Activated CD8-positive, alpha-beta memory T cell treated with anti-CD3 and anti-CD28 coated beads, Interleukin-2, amount 10 ng/mL, durations not matched to agents 7 days and 5 days (primary cell): ENCODE measurements at places on chromosomes 12 and 14.
A peak's percentile ranks its signal among the peaks of the same experiment; 100 is the strongest.

- H3K4me1 ChIP-seq: peaks cover 36% of the 10 kb centered on the region
- H3K27me3 ChIP-seq: no peaks in the 10 kb centered on the region
- no peak overlapping the region for H3K27ac ChIP-seq
- DNase-seq: no peak
These were observed 2.7 kb upstream of the SIVA1 start for GRCh38 chr14:104750056-104750752.

- H3K27me3 ChIP-seq: no peaks in the 10 kb centered on the region
- no peak overlapping the region for H3K27ac ChIP-seq
- H3K4me1 ChIP-seq: no peaks in the 10 kb centered on the region
- no peak for DNase-seq
These were observed 9.5 kb downstream of the HSD17B6 start for GRCh38 chr12:56772625-56773024.

- H3K4me3 ChIP-seq: no peak overlapping the region
- peaks cover 43% of the 10 kb centered on the region for H3K27me3 ChIP-seq
- no peaks in the 10 kb centered on the region for H3K36me3 ChIP-seq
- no peak overlapping the region for H3K27ac ChIP-seq
- no peaks in the 10 kb centered on the region for H3K4me1 ChIP-seq
These were observed 215.9 kb upstream of the BMP4 start for GRCh38 chr14:54172562-54172961.

GRCh38 chr14:28677381-28677780 is 89.2 kb upstream of the FOXG1 start:
- H3K27ac ChIP-seq: no peak overlapping the region
- no peaks in the 10 kb centered on the region for H3K27me3 ChIP-seq
- no peaks in the 10 kb centered on the region for H3K4me1 ChIP-seq
- no peak overlapping the region for H3K4me3 ChIP-seq
- no peak for DNase-seq

GRCh38 chr14:34227834-34228649 is 234.0 kb downstream of the SPTSSA start:
- no peak overlapping the region for H3K4me3 ChIP-seq
- H3K4me1 ChIP-seq: peaks cover 8% of the 10 kb centered on the region
- peak; percentile 65 for DNase-seq
- peak overlapping the region; percentile 12 for H3K27ac ChIP-seq
- H3K36me3 ChIP-seq: no peaks in the 10 kb centered on the region

GRCh38 chr12:15839682-15840081 is 42.5 kb upstream of the STRAP start:
- H3K27ac ChIP-seq: no peak overlapping the region
- H3K27me3 ChIP-seq: peaks cover 15% of the 10 kb centered on the region
- H3K36me3 ChIP-seq: no peaks in the 10 kb centered on the region
- no peak overlapping the region for H3K4me3 ChIP-seq

DNA sequence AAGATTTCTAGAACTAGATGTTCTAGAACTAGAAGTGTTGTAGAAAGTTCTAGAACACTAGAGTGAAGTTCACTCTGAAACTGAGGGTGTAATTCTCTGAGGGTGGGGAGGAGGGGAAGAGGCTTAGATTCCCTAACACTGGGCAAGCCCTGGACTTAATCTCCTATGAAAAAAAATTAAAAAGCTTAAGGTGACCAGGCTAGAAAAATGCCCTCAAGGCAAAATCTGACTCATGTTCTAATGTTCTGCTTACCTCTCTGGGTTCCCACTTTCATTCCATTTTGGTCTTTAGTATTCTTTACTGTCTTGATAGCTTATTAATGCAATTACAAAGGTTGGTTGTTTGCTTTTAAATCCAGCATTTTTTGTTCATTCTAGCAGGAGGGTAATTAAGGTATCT is 101.5 kb downstream of the KICS2 start:
- H3K4me3 ChIP-seq: no peak overlapping the region
- H3K36me3 ChIP-seq: no peaks in the 10 kb centered on the region
- H3K4me1 ChIP-seq: no peaks in the 10 kb centered on the region
- H3K27me3 ChIP-seq: peaks cover 15% of the 10 kb centered on the region
- H3K27ac ChIP-seq: no peak overlapping the region

- no peak for DNase-seq
- peaks cover 1% of the 10 kb centered on the region for H3K36me3 ChIP-seq
- peaks cover 1% of the 10 kb centered on the region for H3K4me1 ChIP-seq
- H3K27ac ChIP-seq: no peak overlapping the region
- no peak overlapping the region for H3K4me3 ChIP-seq
These were observed 44.0 kb upstream of the PLBD1 start for GRCh38 chr12:14611640-14612203.

DNA sequence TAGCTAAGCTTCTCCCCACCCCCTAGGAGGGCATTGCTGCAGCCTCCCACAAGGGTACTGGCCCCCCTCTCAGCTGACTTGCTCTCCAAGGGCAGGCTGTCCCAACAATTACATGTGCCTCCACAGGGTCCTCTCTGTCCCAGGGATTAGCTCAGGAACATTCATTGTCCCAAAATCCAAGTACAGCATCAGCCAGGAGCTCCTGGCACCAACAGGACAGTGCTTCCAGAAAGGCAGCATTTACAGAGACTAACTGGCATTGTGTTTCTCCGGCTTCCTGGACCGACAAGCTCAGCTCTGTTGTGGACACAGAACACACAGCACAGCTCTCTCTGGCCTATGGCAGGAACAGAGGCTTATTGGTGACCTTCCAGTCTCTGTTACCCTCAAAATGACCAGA is 21.7 kb downstream of the ABCD4 start:
- no peak overlapping the region for H3K27ac ChIP-seq
- no peaks in the 10 kb centered on the region for H3K27me3 ChIP-seq
- no peak for DNase-seq
- peaks cover 21% of the 10 kb centered on the region for H3K36me3 ChIP-seq
- no peak overlapping the region for H3K4me3 ChIP-seq

GRCh38 chr14:77609922-77610321 is 6.5 kb downstream of the SPTLC2 start:
- no peak overlapping the region for H3K4me3 ChIP-seq
- peaks cover 72% of the 10 kb centered on the region for H3K4me1 ChIP-seq
- DNase-seq: no peak
- H3K27me3 ChIP-seq: no peaks in the 10 kb centered on the region
- H3K27ac ChIP-seq: no peak overlapping the region
- H3K36me3 ChIP-seq: peaks cover 11% of the 10 kb centered on the region

DNA sequence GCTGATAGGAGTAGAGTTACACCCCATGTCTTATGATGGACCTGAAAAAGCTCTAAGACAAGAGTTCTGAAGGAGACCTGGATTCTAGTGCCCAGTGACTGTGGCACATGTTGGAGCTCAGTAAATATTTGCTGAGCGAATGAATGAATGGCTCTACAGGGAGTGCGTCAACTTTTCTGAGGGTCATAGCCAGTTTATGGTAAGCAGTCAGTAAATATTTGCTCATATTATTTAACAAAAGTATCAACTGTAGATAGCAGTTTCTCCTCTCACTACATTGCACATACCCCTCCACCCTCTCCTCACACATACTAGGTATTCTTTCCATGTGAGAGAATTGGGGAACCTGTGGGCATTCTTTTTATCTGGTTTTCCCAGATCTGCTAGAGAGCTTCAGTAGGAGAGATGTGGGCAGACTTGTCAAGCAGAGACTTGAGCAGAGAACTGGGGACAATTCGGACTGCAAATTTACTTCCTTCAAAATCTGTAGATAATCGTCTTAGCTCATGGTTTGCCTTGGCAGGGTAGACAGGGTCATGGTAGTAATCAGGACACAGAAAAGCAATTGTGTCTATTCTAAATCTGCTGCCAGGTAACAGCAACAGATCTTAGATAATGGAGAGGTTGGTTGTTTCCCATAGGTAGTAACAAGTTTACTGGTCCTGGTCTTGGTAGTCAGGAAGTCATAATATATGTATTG is 5.7 kb downstream of the SLC4A8 start:
- no peak for DNase-seq
- H3K36me3 ChIP-seq: no peaks in the 10 kb centered on the region
- peaks cover 14% of the 10 kb centered on the region for H3K27me3 ChIP-seq
- H3K4me1 ChIP-seq: peaks cover 6% of the 10 kb centered on the region
- H3K4me3 ChIP-seq: no peak overlapping the region

- H3K36me3 ChIP-seq: peaks cover 1% of the 10 kb centered on the region
- H3K27me3 ChIP-seq: peaks cover 57% of the 10 kb centered on the region
- H3K4me3 ChIP-seq: peak overlapping the region; percentile 65
- no peak overlapping the region for H3K27ac ChIP-seq
- no peak for DNase-seq
- peaks cover 11% of the 10 kb centered on the region for H3K4me1 ChIP-seq
These were observed 422.3 kb downstream of the VRK1 start for GRCh38 chr14:97219431-97220017.

GRCh38 chr12:47838286-47838931 is 18.7 kb upstream of the HDAC7 start:
- H3K36me3 ChIP-seq: peaks cover 4% of the 10 kb centered on the region
- no peak overlapping the region for H3K4me3 ChIP-seq
- H3K4me1 ChIP-seq: peaks cover 50% of the 10 kb centered on the region
- H3K27ac ChIP-seq: no peak overlapping the region
- peak; percentile 56 for DNase-seq

DNA sequence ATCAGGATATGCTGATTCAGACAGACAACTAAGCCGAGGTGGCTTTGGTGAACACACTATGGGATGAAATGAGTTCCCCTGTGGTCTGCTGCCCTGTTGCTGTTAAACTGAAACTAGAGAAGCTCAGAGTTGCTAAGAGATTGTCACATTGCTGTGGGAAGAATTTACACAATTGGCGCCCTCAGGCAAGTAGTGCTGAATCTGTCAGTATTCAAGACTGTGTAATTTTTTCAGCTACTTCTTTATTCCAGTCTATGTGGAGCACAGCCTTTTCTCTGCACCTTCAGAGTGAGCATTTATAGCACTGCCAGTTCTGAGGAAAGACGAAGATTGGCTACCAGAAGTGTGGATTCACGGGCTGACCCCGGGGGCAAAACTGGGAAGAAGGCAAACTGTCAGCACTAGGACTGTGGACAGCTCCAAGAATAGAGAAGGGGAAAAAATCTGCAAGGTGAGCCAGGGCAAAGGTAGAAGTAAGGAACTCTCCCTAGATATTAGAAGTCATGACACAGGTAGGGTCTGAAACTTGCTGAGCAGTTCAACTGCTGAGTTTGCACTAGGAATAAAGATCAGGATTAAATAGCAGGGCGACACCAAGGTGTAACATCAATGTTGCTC is 218.8 kb upstream of the TMPO start:
- DNase-seq: no peak
- H3K27ac ChIP-seq: no peak overlapping the region
- peaks cover 10% of the 10 kb centered on the region for H3K27me3 ChIP-seq
- H3K4me1 ChIP-seq: no peaks in the 10 kb centered on the region

DNA sequence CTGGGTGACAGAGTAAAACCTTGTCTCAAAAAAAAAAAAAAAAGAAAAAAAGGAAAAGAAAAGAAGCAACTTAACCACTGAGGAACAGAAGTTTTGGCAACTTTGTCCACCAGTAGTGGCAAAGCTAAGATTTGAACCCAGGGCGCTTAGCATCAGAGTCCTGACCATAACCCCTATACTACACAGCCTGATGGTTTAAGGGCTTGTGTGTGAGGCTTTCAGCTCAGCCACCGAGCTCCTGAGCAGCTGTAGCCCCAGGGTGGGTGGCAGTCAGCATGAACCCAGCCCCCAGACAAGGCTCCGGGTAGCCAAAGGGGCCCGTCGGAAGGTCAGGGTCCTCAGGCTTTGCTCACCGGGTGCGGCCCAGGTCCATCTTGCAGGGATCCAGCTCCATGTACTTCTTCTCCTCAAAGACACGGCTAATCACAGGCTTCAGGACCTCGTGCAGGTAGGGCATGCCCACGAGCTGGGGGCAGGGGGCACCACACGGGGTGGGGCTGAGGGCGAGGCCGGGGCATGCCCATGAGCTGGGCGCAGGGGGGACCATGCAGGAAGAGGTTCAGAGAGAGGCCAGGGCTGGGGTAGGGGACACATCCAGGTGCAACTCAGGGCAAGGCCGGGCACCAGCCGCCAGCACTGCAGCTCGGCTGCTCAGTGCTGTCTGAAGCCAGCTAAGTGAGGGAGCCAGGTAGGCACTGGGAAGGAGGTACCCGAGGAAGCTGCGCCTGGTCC is 20.9 kb downstream of the RASAL1 start:
- no peak for DNase-seq
- H3K27me3 ChIP-seq: peaks cover 2% of the 10 kb centered on the region
- no peak overlapping the region for H3K4me3 ChIP-seq
- no peak overlapping the region for H3K27ac ChIP-seq
- no peaks in the 10 kb centered on the region for H3K36me3 ChIP-seq
